SK-N-MC (cell line): ENCODE measurements at places on chromosomes 3 and 15.

GRCh38 chr3:123256256-123256655 lies 54.5 kb downstream of the SEC22A start:
- DNase-seq = no peak

GRCh38 chr15:67127965-67128364 lies 62.6 kb downstream of the SMAD3 start:
- DNase-seq = no peak

DNA sequence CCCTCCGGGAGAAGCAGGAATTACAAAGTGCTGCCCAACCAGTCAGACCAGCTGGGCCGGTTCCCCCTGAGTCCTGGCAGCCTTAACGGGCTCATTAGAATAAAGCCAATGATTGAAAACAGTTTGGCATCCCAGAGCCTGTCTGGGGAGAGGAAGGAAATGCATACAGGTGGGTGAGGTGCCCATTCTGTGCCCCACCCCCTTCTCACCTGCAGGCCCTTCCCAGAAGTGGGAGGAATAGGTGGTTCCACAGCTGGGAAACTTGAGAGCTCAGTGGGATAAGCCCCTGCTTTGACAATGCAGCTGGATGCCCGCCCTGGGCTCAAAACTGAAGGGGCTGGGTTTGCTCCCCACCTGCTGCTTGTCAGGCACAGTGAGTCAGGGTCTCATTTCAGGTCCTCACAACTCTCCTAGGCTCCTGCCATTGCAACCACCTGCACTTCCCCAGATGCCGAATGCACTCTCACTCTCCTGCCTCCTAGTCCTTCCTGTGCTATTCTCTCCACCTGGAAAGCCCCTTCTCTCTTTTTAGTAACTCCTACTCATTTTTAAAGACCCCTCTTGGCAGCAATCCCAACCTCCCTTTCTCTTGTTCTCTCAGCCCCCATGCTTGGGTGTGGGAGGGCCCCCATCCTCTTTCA lies 5.5 kb upstream of the BUB1B start:
- DNase-seq = no peak

DNA sequence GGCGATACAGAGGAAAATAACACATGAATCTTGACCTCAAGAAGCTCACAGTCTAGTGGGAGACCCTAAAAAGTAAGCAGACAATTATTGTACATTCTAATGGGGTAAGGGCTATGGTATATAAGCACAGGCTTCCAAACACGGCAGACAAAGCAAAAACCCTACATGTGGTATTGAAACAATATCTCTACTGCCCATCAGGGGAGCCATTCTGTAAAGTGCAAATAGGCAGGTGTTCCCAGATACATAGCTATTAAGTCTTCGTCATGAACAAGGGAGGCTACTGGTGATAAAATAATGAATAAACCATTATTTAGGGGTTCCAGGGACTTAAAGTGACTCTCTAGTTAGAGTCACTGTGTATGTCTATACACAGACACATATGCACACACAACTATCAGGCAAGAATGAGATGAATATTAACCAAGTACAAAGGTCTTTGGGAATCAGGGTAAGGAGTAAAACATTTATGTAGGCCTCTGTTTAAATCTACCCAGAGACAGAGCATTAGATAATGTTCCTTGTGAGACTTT lies 38.7 kb upstream of the ASB14 start:
- no peak for DNase-seq

DNA sequence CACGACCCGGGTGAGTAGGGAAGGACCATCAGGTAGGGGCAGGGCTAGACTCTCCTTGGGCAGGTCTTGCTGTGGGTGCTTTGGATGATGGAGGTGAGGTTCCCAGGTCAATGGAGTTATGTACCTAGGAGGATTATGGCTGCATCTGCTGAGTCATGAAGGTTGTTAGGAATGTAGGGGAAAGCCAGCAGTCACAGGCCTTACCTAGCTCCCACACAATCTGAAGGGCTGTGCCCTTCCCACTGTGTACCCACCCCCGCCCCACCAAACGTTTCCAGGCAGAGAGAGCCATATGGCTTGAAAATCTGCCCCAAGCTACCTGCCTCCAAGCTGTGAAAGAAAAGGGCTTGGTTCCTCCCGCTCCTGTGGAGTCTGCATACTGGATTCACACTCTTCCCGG lies 573.4 kb upstream of the DPPA4 start:
- DNase-seq = no peak

DNA sequence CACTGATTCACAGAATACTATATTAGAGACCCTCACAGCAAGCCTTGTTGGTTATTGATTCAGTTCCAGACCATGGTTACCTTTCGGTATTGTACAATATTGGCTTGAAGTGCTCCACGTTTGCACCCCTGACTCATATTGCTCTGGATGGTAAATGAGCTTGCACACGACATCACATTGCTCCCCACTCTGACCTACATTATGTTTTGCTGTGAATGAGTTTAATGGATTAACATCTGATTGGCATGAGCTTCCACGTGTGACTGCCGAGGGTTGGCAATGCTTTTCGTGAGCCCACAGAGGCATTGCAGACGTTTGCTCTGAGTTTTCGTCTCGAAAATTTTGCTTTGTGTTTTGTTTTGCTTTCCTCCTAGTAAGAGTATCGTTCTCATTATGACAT lies 225.8 kb upstream of the ICE2 start:
- DNase-seq = no peak

- DNase-seq = no peak
These were observed 52.8 kb upstream of the FAM98B start for GRCh38 chr15:38401106-38401505.

DNA sequence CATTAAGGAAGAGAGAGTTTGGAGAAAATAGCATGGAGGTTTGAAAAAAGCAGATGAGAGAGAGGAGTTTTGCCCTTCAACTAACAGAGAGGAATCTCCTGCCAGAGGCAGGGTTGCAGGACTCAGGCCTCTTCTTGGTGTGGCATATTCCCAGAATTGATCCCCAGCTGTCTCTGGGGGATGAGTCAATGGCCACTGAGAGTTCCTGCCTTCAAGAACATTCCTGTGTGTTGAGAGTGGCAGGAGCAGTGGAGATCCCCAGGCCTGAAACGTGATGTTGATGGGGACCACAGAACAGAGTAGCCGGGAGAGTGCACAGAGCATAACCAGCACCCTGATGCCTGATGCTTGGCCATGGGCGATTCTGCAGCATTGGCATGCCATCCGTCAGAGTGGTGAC lies 348.4 kb upstream of the THBS1 start:
- no peak for DNase-seq

- DNase-seq = no peak
These were observed 40.5 kb upstream of the VPS8 start for GRCh38 chr3:184771301-184772127.

- DNase-seq = no peak
These were observed 66.4 kb upstream of the SIAH2 start for GRCh38 chr3:150829408-150829807.

- DNase-seq = no peak
These were observed 109.5 kb upstream of the PTPRG start for GRCh38 chr3:61451841-61452240.

- no peak for DNase-seq
These were observed 320.7 kb upstream of the GOLIM4 start for GRCh38 chr3:168416446-168416845.

DNA sequence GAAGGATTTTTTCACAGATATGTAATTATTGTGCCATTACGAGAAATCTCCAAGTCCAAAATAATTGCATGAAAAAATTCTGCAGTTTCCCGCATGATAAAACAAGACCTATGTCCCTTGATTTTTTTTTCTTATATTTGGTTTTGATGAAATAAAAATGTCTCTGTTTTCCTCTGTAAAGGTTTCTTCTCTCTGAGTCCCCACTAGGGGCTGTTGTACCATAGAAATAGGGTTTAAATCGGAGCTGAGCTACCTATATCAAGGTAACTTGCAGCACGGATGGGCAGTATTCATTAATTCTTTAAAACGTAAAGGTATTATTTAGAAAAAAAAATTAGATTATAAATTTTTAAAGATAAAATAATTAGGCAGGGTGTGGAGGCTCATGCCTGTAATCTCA lies 66.6 kb upstream of the IGF1R start:
- no peak for DNase-seq

DNA sequence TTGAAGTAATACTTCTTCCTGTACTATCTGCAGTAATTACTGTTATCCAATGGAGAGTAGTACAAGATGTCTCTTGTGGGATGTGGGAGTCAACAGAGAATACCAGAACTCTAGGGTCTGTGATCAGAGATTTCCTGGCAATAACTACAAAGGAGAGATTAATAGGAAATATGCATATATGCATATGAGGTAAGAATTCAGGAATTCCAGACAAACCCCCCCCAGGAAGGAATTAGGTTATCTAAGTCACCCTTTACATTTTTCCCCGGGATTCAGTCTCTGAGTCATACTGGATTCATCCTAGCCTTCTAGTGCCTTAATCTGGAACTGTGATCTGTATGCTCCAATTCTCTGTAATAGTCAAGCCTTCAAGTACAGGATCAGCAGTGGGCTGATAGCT lies 49.4 kb downstream of the GTF2E1 start:
- DNase-seq = no peak

DNA sequence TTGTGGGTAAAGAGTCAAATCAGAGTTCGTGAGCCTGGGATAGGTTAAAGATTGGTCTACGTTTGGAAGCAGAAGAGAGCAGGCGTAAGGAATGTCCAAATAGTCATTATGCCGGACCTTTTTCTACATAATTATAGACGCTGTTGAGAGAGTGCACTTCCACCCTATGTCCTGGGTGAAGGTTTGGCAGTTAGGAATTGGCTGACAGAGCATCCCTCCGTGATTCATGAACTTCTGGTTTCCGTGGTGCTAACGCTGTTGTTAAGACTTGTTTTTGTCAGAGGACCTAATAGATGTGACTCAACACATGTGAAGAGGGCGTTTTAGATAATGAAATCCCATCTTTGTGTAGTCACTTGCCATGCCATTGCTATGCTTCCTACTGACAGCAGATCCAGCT lies 1.1 kb downstream of the EAF1 start:
- no peak for DNase-seq

DNA sequence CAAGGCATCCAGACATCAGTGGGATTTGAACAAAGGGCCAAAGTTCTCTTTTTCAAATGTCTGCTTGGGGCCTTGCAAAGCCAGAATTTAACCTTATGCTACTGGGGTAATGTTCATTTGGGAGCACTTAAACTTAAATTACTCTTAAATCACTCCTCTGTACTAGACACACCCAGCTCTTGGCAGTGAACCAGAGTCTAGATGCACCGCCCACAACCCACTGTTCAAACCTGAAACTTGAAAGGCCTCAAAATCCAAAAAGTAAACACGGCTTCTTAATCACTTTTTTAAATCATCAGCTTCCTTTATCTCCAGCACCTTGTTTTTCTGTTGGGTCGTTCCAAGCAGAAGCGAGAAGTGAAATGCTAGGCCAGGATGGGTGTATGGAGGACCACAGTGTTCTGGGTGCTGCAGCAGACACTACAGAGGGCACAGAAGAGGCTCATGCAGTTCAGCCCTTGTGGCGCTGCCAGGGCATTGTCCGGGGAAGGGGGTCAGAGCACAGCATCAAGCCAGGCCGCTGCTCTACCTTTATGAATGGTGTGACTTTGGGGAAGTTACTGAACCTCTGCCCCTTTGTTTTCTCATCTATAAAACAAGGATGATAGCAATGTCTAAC lies 28.8 kb downstream of the MECOM start:
- no peak for DNase-seq

GRCh38 chr3:143535994-143536784 lies 312.1 kb downstream of the SLC9A9 start:
- no peak for DNase-seq

GRCh38 chr15:45351227-45351626 lies 27.1 kb downstream of the GATM start:
- peak; percentile 18 for DNase-seq

DNA sequence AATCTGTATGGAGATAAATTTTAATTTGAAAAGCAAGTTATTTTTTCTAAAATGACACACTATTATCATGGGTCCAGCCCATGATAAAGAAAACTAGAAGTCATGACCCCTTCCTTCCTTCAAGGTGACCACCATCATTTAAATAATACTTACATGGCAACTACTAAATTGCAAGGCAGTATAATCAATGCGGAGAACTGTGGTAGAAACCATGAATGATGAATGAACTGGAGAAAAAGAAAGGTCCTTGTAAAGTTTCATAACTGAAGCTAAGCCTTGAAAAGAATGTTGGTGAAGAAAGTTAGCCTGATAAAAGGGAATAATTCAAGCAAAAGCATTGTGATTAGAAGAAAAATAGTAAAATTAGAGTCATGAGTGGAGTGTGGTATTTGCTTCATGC lies 222.9 kb upstream of the TBC1D5 start:
- DNase-seq = no peak

DNA sequence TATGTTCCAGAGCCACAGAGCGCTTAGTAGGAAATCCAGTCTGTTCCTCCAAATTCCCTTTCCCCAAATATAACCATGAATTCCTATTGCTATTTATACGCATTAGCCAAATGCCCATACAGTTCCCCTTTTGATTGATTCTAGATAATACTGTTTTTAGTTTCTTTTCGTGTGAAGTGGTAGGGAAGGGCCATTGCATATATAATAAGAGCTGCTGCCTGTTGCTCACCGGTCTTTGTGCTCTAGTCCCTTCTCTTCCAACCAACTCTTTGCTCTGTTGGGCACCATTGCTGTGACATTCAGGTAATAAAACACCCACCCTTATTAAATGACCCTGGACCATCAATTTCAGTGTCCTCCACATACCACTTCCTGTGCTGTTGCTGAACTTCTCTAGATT lies 379.9 kb upstream of the KCNMB2 start:
- DNase-seq = no peak

- DNase-seq = no peak
These were observed 128.5 kb downstream of the CDIN1 start for GRCh38 chr15:36707884-36708435.

GRCh38 chr3:194760494-194761137 lies 74.9 kb downstream of the FAM43A start:
- DNase-seq = no peak

DNA sequence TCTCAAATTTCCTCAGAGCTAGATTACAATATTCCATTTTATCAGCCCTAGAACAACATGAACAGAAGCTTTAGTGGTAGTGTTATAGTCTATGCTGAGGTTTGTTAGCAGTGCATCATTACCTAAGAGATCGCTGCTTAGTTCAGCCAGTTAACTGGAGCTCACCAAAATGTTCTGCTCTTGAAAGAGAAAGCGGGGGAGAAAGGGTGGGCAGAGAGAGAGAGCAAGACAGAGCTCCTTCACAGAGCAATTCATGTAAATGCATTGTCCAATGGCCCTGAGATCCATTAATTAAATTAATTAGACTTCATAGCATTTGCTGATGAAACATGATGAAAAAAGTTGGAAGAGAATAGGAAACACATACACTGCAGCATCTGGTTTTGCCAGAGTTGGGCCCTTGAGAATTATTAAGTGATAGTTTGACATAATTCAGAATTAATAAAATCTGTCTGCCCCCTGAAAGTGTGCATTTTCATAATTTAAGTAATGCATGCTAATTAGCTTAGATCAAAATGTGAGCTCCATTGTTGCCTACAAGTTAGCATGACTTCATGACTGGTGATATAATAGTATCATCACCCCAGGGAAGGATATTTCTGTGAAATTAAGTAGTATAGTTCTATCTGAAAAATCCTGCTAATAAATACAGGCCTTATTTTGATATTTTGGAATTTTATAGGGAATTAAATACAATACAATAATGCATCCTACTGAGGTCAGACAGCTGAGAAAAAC lies 86.9 kb upstream of the LYSMD4 start:
- DNase-seq = no peak

- no peak for DNase-seq
These were observed 8.9 kb upstream of the GPR27 start for GRCh38 chr3:71744738-71745137.
